ENCODE measurements at places on chromosomes 5 and 9.

DNA sequence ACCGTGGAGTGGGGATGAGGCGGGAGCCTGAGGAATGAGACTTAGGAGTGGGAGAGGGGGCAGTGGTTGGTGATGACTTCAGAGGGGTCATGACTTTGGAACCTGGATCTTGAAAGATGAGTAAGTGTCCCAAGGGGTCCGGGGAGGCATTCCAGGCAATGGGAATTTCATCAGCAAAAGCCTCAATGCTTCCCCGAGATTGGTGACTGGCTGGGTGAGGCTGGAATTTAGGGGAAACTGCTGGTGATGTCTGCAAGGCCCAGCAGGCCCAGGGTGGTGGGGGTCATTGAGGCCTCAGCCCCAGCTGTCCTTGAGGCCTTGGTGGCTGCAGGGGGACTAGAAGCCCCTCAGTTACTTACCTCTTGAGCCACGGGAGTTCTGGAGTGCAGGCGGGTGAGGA lies 7.5 kb downstream of the NDST1 start:
- no peak for DNase-seq

DNA sequence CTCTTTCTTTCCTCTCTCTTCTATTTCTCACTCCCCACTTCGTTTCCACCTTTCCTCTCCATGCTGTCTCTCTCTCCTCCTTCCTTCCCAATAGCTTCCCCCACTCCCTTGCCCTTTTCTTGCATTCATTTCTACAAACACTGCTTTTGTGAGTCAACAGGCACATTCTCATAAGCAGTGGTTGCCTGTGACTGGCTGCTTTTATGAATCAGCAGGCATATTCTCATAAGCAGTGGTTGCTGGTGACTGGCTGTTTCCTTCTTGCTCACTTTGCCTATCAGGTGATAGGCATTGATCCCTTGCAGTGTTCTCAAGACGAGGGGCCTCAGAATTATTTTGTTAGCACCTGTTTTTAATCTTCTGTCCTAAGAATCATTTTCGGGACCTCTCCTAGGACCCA lies 116.1 kb upstream of the ACTBL2 start:
- DNase-seq, result no peak

DNA sequence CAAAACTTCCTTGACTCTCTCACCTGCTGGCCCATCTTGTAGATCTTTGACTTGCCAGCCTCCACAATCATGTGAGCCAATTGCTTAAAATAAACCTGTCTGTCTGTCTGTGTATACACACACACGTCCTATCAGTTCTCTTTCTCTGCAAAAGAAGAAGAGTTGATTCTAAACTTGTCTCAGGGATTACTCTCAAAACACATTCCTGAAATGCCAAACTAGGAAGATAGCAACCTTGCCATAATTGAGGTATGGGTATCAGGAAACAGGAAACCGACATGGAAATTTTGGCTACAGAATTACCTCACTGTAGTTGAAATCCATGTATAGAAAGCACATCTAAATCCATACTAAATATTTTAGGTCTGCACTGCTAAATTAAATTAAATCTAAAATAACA lies 483.4 kb downstream of the PLK2 start:
- no peak for DNase-seq

- no peak for DNase-seq
Observed at GRCh38 chr5:41182666-41183065, 30.7 kb downstream of the C6 start.

GRCh38 chr9:130698514-130698913 lies 4.9 kb downstream of the EXOSC2 start:
- DNase-seq, result no peak

- DNase-seq, result no peak
Observed at GRCh38 chr5:169666365-169666764, 29.3 kb downstream of the DOCK2 start.

DNA sequence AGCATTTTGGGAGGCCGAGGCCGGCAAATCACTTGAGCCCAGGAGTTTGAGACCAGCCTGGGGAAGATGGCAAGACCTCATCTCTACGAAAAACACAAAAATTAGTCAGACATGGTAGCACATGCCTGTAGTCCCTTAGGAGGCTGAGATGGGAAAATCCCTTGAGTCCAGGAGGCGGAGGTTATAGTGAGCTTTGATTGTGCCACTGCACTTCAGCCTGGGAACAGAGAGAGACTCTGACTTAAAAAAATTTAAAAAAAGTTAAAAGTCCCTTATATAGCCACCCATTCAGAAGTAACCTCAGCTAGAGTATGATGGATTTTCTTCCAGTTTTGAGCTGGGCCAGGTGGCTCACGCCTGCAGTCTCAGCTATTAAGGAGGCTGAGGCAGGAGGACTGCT lies 72.4 kb downstream of the UGCG start:
- DNase-seq, result no peak

DNA sequence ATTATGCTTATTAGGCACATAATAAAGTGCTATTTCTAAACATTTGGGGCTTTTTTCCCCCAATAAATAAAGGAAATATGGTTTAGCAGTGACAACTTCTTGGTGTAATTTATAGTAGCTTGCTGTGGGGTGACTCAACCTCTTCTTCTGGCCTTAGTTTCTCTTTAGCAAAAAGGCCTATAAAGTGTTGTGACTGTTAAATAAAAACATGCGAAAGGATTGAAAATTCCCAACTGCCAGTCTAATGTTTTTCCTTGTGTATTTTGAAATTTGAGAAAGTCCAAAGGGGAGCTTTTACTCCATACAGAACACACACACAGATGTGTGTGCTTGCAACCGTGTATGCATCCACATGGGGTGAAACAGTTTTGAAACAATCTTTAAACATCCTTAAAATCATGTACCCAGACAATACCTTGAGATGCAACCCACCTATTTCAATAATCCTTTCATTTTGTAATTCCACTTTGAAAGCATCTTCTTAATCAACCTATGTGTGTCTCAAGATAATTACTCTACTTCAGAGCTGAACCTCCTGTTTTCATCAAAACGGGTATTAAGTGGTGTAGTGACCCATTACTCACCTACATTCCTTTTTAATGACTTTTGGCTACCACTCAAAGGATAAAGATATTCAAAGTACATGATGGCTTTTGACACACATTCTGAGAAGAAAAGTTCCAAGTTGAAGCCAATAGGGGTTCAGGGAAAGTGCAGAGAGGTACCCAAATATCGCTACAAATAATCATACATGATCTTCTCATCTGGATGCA lies 123.8 kb downstream of the DROSHA start:
- DNase-seq, result no peak

- DNase-seq, result no peak
Observed at GRCh38 chr5:113233606-113234005, 201.2 kb downstream of the TSSK1B start.

DNA sequence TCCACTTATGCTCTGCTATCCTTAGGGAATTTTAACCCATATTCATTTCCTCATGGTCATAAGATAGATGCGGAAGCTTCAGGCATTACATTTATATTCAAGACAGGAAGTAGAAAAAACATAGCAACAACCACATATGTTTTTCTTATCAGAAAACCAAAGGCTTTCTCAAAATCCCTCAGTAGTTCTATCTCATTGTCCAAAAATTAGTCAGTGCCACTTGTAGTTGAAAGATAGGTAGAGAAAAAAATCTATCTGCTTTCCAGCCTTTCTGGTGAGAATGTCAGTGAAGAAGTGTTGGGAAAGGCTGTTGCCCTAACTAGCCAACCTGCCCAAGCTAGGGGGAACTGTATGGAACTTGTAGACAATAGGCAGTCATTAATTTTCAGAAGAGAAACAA lies 23.5 kb upstream of the MOCS2 start:
- no peak for DNase-seq

GRCh38 chr5:122982376-122982775 lies 54.1 kb downstream of the PPIC start:
- no peak for DNase-seq

- peak; percentile 45 for DNase-seq
Observed at GRCh38 chr5:104088876-104089778, 526.5 kb upstream of the NUDT12 start.

- no peak for DNase-seq
Observed at GRCh38 chr5:82154776-82155175, 123.4 kb downstream of the RPS23 start.

GRCh38 chr9:124386201-124386600 lies 29.0 kb downstream of the PSMB7 start:
- DNase-seq, result no peak

DNA sequence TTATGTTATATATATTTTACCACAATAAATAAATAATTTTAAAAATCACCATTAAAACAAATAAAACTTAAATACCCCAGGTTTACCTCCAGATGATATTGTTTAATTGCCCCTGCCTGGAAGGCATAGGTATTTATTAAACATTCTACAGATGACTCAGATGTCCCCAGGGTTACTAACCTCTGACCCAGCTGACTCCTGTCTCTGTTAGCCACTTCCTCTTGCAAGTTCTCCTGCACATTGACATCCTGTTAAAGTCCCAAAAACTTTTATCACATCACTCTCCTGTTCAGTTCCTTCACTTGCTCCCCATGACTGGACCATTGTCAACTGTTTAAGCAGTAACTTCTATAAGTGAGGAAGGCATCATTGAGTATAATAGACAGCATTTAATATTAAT lies 37.0 kb upstream of the RAB3C start:
- DNase-seq, result peak; percentile 93

GRCh38 chr9:136386018-136386417 lies 12.5 kb upstream of the CARD9 start:
- DNase-seq, result peak; percentile 93

Data from NB4 (cell line).